SJSA1 (cell line): ENCODE measurements at places on chromosomes 5 and 9. TPM values are rescaled to one million over a fixed set of nuclear protein-coding genes. Genes with fewer than 3 reads are reported as not detected.

Gene GLT6D1
- not detected in 2 replicates for total RNA-seq

Gene PCDHB14
- total RNA-seq: 18.6 and 28.4 TPM in 2 replicates

Gene GDA
- 0.22 and 0.39 TPM in 2 replicates for total RNA-seq

DNA sequence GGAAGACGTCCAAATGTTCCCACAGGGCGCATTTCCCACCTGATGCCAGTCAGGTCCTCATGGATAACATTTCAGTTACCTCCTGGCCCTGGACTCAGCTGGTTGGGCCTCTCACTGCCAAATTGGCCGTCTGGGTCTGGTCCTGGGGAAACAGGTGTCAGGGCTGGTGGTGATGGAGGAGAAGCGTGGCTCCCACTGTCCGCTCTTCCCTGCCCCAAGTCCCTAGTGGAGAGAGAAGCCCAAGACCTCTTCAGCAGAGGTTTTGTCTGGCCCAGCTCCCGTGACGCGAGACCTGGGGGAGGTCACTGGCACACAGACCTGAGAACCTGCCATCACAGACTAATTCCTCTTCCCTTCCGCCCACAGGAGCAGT is 27.8 kb upstream of the PRDM12 start:
- DNase-seq: no peak
- H3K36me3 ChIP-seq: peaks cover 57% of the 10 kb centered on the region
- H3K27ac ChIP-seq: no peak overlapping the region
- no peak overlapping the region for H3K4me3 ChIP-seq
- H3K4me1 ChIP-seq: no peaks in the 10 kb centered on the region
- no peaks in the 10 kb centered on the region for H3K27me3 ChIP-seq

DNA sequence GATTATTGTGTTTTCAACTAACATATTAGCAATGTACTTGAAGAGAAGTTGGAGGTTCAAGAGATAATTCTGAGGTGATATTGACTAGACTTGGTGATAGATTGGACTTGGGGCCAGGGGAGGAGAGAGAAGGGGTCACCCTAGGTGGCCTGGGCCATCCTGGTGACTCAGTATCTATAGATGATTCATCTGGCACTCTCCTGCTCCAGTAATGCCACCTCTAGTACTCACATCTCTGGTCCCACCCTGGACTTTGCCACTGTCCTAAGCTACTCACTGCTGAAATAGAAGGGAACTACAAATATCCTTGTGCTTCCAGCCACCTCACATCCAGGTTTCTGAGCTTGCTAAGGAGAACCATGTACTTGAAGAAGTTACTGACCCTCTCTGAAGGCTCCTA is 249.9 kb downstream of the ARRDC3 start:
- no peaks in the 10 kb centered on the region for H3K36me3 ChIP-seq
- peaks cover 9% of the 10 kb centered on the region for H3K4me1 ChIP-seq
- H3K27ac ChIP-seq: no peak overlapping the region
- no peaks in the 10 kb centered on the region for H3K27me3 ChIP-seq

DNA sequence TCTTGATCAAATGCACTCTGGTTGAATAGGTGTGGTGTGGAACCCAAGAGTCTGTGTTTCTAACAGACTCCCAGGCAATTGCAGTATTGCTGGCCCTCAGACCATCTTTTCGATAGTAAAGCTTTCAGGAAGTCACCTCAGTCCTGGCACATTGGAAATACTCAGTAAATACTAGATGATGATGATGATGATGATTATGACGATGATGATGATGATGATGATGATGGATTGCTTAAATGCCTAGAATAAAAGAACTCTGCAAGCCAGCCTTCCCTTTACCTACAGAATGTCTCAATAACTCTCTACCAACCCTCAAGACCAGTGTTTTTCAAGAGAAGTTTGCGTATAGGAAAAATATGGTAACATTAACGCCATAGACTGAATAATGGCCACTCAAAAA is 268.0 kb downstream of the DNAH5 start:
- no peaks in the 10 kb centered on the region for H3K27me3 ChIP-seq
- no peak overlapping the region for H3K27ac ChIP-seq
- H3K4me3 ChIP-seq: no peak overlapping the region

- H3K36me3 ChIP-seq: no peaks in the 10 kb centered on the region
- no peak overlapping the region for H3K27ac ChIP-seq
- no peaks in the 10 kb centered on the region for H3K27me3 ChIP-seq
- DNase-seq: no peak
- H3K4me1 ChIP-seq: peaks cover 26% of the 10 kb centered on the region
Observed at GRCh38 chr5:82331557-82331956, 53.4 kb upstream of the RPS23 start.

- no peak overlapping the region for H3K27ac ChIP-seq
- no peaks in the 10 kb centered on the region for H3K36me3 ChIP-seq
- H3K27me3 ChIP-seq: no peaks in the 10 kb centered on the region
- no peak for DNase-seq
Observed at GRCh38 chr5:96072138-96072790, 110.6 kb upstream of the ELL2 start.

- H3K36me3 ChIP-seq: peaks cover 7% of the 10 kb centered on the region; the same call in 1 of the 2 replicates
- no peak for DNase-seq
- H3K4me3 ChIP-seq: no peak overlapping the region
- no peaks in the 10 kb centered on the region for H3K27me3 ChIP-seq
- H3K27ac ChIP-seq: no peak overlapping the region
Observed at GRCh38 chr5:75460532-75460931, 50.9 kb downstream of the CERT1 start.

DNA sequence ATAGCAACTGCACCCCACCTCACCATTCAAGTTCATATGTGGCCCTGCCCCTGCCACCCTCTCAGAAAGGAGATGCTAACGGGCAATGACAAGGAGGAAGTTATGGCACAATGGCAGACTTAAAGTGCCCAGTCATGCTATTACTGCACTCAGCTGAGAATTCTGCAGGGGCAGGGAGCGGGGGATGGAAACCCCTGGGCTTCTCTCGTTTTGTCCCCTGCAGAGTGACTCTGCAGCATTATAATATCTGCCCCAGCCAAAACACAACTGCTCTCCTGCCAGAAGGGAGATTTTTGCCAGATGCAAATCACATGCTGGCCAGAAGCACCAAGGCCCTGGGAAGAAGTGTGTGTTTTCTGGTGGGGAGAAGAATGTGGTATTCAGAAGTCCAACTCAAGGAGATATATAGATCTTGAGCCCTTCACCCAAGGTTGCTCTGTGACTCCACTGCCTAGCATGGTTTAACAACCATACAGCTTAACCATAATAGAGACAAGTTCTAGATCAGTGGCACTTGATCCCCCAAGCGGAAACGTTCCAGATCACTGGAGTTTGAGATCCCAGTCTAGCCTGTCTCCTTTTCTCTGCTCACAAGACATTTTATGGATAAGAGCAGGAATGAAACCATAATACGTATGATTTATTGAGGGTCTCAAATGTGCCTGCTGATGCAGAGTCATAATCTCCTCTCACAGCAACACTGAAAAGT is 207.0 kb upstream of the MAP3K1 start:
- H3K27me3 ChIP-seq: no peaks in the 10 kb centered on the region
- DNase-seq: no peak
- H3K36me3 ChIP-seq: no peaks in the 10 kb centered on the region
- H3K4me3 ChIP-seq: no peak overlapping the region
- H3K27ac ChIP-seq: no peak overlapping the region

DNA sequence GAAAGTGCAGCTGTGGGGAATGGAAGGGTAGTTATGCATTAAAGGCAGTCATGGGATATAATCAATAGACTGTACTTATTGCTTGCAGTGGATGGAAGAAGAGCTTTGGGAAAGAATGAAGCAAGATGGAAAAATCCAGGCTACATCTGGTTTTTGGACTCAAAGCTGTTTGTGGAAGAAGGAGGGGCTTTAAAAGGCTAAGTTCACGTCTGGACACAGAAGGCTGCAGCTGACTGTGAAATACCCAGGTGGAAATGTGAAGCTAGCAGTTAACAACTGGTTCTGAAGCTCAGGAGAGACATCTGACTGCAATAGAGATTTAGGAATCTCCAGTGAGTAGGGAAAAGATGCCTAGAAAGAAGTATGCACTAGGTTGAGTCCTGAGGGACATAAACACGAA is 43.2 kb upstream of the TIMD4 start:
- no peaks in the 10 kb centered on the region for H3K36me3 ChIP-seq
- H3K27me3 ChIP-seq: no peaks in the 10 kb centered on the region

- no peak for DNase-seq
- H3K4me3 ChIP-seq: no peak overlapping the region
- H3K36me3 ChIP-seq: no peaks in the 10 kb centered on the region
- no peak overlapping the region for H3K27ac ChIP-seq
- H3K27me3 ChIP-seq: no peaks in the 10 kb centered on the region
Observed at GRCh38 chr5:92409134-92409533, 1026.0 kb upstream of the ARRDC3 start.

DNA sequence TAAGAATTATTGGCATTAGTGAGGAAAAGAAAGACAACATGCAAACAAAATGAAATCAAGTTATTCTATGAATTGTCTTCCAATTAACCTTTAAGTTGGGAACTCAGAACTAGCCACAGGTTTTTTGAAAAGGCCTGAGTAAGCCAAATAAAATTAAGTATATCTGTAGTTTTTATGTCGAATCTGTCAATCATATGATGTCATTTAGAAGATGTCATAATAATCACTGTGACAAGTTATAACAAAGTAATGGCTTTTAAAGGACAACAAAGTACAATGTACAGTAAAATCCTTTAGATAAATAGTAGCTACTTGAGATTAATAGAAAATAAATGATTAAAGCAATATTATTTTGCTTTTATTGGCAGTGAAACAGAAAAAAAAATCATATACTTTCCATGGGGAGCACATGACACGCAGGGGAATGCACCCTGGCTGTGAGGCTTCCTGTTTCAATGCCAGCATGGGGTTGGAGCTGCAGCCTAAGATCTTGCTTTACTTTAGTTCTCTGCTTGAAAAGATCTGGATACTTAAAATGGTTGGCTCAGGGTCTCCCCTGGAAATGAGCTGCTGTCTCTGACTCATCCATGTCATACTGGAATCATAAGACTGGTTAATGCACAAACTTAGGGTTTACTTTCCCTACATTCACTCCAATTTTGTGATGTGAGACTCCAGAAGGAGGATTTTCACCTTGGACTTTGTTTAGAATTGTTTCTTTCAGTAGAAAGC is 284.3 kb downstream of the TAF11L14 start:
- H3K4me1 ChIP-seq: no peaks in the 10 kb centered on the region
- no peak overlapping the region for H3K4me3 ChIP-seq
- DNase-seq: no peak
- H3K36me3 ChIP-seq: no peaks in the 10 kb centered on the region
- no peak overlapping the region for H3K27ac ChIP-seq
